Stimulated activated CD8-positive, alpha-beta memory T cell treated with anti-CD3 and anti-CD28 coated beads, Interleukin-7, amount 100 ng/mL, for 4 hours (primary cell): ENCODE measurements at places on chromosomes 6 and 20.
A peak's percentile ranks its signal among the peaks of the same experiment; 100 is the strongest.

DNA sequence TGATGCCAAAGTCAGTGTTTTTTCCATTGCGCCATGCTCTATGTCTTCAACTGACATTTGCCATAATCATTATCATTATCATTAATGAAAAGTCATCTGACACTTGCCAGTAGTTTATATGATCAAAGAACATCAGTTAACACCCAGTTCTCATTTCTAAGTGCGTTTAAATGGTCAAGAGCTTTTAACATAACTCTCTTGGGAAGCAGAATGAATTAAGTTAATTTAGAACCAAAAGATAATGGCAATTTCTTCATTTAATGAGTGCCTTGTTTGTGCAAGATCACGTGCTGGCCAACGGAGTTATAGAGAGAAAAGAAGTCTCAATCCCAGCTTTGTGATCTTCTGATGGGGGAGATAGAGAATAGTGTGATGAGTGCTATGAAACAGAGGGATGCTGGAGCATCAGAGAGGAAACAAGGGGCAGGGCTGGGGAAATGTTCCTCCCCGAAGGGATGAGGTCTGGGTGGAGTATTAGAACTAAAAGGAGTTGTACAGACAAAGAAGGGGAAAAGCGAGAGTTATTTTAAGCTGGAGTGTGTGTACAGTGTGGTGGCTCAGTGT is 20.3 kb downstream of the ANKS1A start:
- DNase-seq: no peak

- no peak for DNase-seq
These were observed 528 bp downstream of the NHSL1 start for GRCh38 chr6:138498629-138499302.

DNA sequence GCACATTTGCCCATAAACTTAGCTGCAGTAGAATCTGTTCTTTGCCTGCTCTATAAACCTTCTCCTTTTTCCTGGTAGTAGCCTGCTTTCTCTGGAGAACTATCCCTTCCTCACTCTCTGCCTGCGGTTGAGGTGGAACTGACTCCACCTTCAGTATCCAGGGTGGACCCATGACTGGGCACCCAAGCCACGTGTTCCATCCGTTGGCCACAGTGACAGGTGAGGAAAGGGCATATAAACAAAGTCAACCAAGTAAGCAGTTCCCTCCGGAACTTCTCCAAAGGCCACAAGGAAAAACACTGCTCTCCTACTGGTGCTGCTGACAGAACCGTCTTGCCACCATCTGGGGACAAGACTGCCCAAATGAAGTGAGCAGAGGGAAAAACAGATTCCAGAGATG is 218.8 kb downstream of the TFAP2A start:
- no peak for DNase-seq

GRCh38 chr20:47682028-47682783 is 103.1 kb downstream of the SULF2 start:
- no peak for DNase-seq

GRCh38 chr20:60565551-60565950 is 607.3 kb downstream of the CDH26 start:
- DNase-seq: no peak

DNA sequence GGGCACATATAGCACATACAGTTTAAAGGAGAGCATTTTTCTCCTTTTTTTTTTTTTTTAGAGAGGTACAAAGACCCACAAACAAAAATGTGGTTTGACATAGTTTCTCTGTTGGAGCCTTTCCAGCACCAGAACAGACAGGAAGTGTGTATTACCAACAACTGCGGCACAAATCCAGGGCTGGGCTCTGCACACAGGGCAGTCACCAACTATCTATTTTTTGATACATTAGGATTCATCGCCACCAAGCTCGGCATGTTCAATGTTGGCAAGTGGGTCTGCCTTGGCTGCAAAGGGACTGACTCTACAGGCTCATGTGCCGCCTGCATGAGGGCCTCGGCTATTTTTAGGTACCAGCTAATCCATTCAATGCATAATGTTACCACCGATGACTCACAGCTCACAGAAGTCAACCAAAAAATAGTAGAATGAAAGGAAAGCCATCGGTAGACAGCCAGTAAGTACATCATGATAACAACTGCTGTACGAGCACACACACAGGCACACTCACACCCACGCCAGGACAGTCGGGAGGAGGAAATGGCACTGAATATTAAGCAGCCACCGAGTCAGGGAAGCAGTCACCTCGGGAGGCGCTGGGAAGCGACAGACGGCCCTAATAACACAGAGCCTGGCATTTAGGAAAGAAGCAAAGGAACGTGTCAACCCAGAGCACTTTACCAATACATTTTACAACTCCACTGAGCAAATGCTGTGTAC is 81.6 kb downstream of the GMPR start:
- peak; percentile 56 for DNase-seq

DNA sequence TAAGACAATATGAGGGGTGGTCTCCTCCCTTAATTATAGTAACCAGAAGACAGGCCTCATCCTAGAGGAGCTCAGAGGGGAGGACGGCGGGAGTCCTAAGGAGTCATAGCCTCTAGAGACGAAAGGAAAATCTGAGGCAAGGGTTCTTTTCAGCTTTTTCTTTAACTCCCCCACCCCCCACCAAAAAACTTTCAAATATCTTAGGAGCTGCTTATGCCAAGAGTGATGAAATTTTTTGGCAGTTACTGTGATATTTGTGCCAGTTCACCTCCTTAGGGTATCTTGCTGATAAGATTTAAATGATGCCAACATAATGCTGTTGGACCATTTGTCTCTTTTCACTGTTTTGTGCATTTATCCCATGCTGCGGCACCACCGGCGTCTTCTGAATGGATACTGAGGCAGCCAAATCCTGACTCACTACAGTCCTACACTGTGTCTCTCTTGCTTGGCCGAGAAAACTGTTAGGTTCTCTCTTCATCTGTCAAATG is 44.5 kb upstream of the DSE start:
- no peak for DNase-seq

DNA sequence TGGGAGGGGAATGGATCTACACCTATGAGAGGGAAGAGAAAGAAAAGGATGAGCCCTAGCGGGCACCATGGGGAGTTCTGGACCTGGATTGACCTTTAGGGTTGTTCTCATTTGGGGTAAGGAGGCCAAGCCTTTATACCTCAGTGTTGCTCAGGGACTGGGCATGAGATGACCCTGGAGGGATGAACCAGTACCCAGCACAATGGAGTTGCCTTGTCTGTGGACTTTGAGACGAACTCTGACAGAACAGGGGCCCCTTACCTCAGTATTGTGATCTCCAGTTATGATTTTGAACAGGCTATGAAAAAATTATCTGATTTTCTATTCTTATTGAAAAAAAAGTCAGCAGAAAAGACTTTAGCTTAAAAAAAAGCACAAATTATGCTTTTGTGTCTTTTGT is 88.6 kb downstream of the FOXA2 start:
- no peak for DNase-seq

DNA sequence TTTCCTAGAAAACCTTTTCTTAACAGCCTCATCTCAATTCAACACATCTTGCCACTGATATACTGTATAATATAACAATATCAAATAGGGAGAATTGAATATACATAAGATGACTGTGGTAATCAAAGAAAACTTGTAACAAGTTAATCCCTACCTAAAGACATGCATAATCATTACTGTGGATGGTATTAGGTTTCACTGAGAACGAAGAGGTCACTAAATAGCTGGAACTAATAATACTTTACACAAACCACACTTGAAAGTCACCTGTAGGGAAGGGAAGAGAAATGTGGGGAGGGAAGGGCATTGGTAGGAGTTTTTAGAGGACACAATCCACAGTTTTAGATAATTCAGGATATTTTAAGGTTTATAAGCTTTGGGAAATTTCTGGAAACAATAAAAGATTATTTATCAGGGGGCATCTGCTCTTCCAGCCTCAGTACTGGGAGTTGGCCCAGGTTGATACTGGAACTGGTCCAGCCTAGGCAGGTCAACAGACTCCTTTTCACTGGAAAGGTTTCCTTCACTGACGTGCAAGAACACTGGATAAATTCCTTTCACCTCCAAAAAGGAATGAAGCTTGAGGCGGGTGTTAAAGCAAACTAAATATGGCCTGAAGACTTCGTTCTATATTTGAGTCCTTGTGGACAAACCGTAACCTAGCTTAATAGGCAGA is 44.0 kb downstream of the MAP7 start:
- no peak for DNase-seq

- no peak for DNase-seq
These were observed 50.9 kb downstream of the PLCB4 start for GRCh38 chr20:9119776-9120175.

DNA sequence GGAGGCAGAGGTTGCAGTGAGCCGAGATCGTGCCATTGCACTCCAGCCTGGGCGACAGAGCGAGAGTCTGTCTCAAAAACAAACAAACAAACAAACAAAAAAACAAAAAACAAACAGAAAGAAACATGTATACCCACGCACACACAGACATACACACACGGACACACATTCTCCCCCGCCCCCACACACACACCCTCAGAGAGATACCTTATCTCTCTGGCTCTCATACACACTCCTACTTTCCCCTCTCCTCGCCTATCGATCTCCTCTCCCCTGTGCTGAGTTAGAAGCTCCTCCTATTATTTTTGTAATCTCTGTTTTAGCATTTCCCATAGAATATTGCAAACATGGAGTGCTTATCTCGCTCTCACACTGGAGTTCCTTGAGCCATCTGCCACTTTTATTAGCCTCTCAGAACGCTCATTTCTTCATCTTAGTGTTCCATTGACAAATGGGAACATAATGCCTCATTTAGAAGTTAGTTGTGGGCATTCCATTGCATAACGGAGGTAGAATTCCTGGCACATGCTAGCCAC is 144.2 kb upstream of the CITED2 start:
- DNase-seq: no peak

GRCh38 chr6:161271343-161272030 is 2.4 kb downstream of the AGPAT4 start:
- no peak for DNase-seq

DNA sequence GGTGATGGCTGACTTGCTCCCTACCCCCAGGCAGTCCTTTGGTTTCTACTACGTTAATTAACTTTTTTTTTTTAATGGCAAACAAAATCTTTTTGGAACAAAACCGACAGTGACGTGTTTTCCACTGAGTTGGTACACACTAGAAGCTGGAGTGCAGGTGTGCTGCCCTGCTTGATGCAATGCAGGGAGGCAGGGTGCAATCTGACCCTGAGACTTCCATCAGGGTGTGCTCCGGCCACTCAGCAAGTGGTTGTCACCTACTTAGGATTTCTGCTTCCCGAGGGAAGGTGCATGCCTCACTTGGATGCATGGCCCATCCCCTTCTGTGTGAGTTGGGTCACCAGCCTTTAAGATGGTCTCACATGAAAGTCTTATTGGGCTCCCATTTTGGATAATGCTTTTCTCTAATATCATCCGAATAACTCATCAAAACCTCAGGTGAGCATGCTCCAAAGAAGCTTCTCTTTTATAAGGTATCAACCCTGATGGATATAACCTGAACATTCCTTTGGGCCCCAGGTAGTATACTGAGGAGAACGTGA is 14.0 kb downstream of the RREB1 start:
- no peak for DNase-seq

DNA sequence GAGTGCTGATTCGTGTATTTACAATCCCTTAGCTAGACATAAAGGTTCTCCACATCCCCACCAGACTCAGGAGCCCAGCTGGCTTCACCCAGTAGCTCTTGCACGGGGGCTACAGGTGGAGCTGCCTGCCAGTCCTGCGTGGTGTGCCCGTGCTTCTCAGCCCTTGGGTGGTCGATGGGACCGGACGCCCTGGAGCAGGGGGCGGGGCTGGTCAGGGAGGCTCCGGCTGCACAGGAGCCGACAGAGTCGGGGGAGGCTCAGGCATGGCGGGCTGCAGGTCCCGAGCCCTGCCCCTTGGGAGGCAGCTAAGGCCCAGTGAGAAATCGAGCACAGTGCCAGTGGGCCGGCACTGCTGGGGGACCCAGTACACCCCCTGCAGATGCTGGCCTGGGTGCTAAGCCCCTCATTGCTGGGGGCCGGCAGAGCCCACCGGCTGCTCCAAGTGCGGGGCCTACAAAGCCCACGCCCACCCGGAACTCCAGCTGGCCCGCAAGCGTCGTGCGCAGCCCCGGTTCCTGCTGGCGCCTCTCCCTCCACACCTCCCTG is 48.9 kb upstream of the UST start:
- no peak for DNase-seq

DNA sequence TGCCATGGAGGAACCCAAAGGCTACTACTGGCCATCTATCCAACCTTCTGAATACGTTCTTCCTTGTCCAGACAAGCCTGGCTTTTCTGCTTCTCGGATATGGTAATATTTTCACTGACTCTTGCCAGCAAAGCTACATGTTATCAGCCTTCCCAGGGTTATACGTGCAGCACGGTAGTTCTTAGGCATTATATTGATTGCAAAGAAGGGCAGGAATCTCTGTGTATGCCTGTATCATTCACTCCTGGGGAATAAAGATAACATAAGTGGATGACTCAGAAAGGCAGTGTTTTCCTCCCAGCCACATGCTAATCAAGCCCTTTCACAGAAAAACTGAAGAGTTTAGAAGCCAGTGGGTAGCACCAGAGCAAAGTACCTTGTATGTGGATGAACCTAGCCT is 98.7 kb downstream of the ADGRG6 start:
- DNase-seq: no peak

DNA sequence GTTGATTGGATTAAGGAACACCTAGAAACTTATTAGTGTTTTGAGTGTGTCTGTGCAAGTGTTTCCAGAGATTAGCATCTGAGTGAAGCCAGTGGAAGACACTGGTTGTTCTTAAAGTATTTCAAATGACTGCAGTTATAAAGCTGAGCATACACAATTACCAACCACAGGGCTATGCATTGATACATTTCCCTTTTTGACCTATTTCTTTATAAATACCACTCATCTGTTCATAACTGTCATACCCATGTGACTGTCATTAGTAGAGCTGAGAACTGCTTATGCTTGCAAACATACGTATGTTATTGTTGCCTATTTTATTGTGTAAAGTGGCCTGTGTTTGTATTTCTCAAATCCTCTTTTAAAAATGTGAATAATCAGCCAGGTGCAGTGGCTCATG is 15.3 kb upstream of the ZC3H12D start:
- DNase-seq: no peak

- DNase-seq: no peak
These were observed 183.9 kb downstream of the DLL1 start for GRCh38 chr6:170106906-170107525.

DNA sequence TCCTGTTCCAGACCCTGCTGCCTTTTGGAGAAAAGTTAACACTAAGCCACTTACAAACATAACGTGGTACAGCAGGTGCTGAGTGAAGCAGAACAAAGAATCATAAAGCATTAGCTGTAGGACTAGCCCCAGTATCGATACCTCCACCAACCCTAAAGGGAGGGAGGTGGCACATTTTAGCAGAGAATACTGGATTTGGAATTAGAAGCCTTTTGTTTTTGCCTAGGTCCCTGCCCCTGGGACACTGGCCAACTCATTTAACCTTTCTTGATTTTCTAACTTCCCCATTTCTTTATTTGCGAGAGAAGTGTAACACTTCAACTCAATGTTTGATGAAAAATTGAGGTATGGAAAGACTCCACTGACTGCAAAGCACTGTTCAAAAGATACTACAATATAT is 93.5 kb downstream of the B3GAT2 start:
- no peak for DNase-seq

DNA sequence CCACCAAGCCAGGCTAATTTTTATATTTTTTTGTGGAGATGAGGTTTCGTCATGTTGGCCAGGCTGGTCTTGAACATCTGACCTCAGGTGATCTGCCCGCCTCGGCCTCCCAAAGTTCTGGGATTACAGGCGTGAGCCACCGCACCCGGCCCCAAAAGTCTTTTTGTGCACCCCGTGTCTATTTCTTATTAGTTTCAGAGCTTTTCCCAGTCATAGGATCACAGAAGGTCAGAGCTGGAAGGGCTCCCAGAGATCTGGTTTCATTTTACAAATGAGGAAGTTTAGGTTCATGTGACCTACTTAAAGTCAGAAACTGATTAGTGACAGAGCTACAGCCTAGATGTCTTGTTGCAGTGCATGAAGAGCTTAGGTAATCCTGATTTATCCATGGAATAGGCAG is 1.6 kb upstream of the OGFRL1 start:
- DNase-seq: no peak
